ENCODE measurements at places on chromosomes 1 and 21. TPM values are rescaled to one million over a fixed set of nuclear protein-coding genes. Genes with fewer than 3 reads are reported as not detected.
A peak's percentile ranks its signal among the peaks of the same experiment; 100 is the strongest.

DNA sequence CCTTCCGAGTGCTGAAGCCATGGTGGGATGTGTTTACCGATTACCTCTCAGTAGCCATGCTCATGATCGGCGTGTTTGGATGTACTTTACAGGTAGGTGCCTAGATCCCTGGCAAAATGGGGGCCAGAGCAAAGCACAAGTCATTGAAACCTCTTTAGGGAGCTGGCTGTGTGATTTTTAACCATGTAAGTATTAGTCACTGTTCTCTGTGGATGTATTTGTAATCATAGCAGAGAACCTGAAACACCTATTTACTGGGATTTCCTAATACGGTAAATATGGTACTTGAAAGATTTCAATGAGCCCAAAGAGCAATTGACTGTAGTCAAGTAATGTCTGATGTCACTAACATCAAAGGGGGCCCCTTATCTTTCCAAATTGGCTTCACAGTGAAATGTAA is 53.6 kb downstream of the LRRC8C start:
- peaks cover 5% of the 10 kb centered on the region for H3K27me3 ChIP-seq
- H3K4me3 ChIP-seq, result no peak overlapping the region
- peaks cover 42% of the 10 kb centered on the region for H3K36me3 ChIP-seq
- no peak for DNase-seq
- H3K4me1 ChIP-seq, result peaks cover 9% of the 10 kb centered on the region

GRCh38 chr1:62311473-62311943 is 7.7 kb downstream of the KANK4 start:
- H3K27ac ChIP-seq, result no peak overlapping the region
- H3K4me1 ChIP-seq, result no peaks in the 10 kb centered on the region
- no peak overlapping the region for H3K4me3 ChIP-seq

DNA sequence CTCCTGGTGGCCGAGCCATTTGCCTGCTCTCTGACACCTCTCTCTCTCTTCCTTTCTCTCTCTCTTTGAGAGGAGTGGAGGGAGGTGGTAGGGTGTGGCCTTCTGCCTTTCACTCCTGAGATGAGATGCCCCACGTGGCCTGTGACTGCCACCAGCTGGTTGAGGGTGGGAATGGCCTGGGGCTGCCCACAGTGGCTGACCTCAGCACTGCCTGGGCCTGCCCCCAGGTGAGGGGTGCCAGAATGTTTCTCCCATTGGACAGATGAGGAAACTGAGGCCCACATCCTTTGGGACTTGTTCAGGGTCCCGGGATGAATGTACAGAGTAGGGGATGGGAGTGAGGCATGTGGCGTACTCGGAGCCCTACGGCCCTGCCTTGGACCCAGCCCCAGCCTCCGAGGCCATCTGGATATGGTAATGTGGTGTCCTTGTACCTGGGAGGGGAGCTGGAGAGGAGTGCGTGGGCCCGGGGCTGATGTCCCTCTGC is 12.7 kb upstream of the C1orf167 start:
- H3K36me3 ChIP-seq, result peaks cover 6% of the 10 kb centered on the region
- H3K4me3 ChIP-seq, result no peak overlapping the region
- no peak overlapping the region for H3K27ac ChIP-seq
- H3K4me1 ChIP-seq, result peaks cover 7% of the 10 kb centered on the region
- peak; percentile 49 for DNase-seq

- H3K27ac ChIP-seq, result no peak overlapping the region
- H3K4me1 ChIP-seq, result no peaks in the 10 kb centered on the region
- H3K4me3 ChIP-seq, result no peak overlapping the region
- no peaks in the 10 kb centered on the region for H3K27me3 ChIP-seq
Measured at GRCh38 chr1:157944663-157945280, 48.7 kb upstream of the KIRREL1 start.

DNA sequence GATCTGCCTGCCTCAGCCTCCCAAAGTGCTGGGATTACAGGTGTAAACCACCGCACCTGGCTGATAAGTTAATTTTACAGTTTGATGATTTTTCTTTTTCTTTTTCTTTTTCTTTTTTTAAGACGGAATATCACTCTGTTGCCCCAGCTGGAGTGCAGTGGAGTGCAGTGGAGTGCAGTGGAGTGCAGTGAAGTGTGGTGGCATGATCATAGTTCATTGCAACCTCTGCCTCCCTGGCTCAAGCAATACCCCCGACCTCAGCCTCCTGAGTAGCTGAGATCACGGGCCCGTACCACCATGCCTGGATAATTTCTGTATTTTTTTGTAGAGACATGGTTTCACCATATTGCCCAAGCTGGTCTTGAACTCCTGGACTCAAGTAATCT is 84.4 kb upstream of the CXADR start:
- no peak for DNase-seq
- no peak overlapping the region for H3K27ac ChIP-seq
- H3K36me3 ChIP-seq, result no peaks in the 10 kb centered on the region
- no peaks in the 10 kb centered on the region for H3K4me1 ChIP-seq
- H3K4me3 ChIP-seq, result no peak overlapping the region
- no peaks in the 10 kb centered on the region for H3K27me3 ChIP-seq

DNA sequence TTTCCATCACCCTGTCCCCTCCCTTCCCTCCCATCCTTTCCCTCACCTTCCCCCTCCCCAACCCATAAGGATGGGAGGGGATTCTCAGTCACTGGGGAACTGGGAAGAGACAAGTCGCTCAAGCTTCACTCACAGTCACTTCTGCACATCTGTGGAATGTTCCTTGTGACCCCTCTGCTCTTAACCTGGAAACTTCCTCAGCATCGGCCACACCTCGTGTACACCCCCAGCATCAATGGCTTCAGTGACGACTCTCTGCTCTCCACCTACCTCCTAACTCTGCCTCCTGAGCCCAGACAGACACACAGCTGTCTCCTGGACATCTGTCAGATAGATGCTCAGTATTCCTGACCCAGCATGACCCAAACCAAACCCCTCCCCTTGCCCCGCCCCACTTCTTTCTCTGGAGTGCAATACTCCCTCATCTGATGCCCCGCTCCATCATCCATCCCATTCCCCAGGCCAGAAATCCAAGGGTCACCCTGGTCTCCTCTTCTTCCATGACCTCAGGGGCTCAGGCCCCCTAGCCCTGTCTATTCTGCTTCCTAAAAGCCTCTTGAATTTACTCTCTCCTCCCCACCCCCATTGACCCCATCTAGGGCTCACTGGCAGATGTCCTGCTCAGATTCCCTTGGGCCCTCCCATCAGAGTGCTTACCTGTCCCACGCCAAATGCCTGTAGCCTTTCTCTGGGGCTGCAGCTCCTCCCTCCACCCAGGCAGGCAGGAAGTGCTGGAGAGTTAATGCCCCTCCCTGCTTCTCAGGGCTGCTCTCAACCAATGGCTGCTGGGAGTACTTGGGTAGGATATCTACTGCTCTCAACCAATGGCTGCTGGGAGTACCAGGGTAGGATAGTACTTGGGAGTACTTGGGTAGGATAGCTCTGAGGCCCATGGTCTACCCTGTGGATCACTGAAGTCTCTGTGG is 83.1 kb upstream of the CSF3R start:
- H3K4me1 ChIP-seq, result no peaks in the 10 kb centered on the region
- DNase-seq, result no peak
- H3K27ac ChIP-seq, result no peak overlapping the region
- no peak overlapping the region for H3K4me3 ChIP-seq

GRCh38 chr1:227901906-227902640 is 45.7 kb downstream of the WNT9A start:
- H3K27me3 ChIP-seq, result peaks cover 4% of the 10 kb centered on the region
- H3K4me3 ChIP-seq, result no peak overlapping the region
- peaks cover 4% of the 10 kb centered on the region for H3K36me3 ChIP-seq

BATF3 gene
- 0.54 TPM for total RNA-seq

DNA sequence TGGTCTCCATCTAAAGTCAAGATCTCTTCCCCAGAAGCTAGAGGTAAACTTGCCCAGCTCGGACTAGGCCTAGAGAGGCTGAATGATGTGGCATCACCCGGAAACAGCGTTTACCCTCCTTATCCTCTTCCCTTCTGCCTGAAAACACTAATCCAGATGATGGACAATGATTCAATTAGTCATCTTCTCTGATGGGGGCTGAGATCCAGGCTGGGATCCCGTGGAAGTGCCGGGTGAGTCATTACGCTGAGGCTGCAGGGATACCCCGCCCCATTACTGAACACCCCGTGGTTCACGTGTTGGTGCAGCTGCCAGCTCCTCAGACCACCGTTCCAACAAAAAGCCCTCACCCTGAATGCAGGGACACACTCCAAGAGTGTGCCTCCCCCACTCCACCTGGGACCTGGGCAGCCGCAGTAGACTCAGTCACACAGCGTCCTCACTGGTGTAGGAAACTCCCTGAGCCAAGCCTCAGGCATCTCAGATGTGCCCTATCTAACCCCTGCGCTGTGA is 2.0 kb downstream of the S100A6 start:
- H3K4me3 ChIP-seq, result peak overlapping the region; percentile 13
- no peaks in the 10 kb centered on the region for H3K36me3 ChIP-seq
- peaks cover 17% of the 10 kb centered on the region for H3K4me1 ChIP-seq
- H3K27ac ChIP-seq, result no peak overlapping the region
- no peak for DNase-seq

ARHGAP29 gene
- total RNA-seq, result 276 TPM

VWA5B1 gene
- total RNA-seq, result not detected

DNA sequence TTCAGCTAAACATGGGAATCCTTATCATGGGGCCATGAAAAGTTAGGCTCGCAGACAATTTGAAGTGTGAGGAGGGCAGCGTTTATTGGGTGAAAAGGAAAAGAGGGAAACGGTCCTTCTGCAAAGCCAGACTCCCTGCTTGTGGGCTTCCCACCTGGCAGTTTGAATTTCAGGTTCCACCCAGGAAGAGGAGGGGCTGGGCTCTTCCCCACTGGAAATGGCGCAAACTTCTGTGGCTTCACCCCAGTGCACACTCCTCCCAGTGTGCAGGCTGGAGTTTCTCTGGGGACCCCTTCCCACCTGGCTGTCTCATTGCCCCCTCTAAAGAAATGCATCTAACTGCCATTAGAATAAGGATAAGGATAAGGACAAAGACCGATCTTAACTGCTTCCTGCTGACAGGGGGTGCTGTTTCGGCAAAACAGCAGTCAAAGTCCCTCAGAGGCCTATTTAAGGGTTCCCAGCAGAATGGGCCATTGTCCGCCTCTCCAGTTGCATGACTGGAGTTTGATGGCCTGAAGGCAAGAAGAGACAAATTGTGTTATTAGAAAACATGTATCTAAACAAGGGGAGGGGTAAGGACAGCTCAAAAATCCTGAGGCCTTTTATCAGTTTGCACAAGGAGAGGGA is 20.4 kb downstream of the AIM2 start:
- no peak for DNase-seq
- H3K27me3 ChIP-seq, result peaks cover 3% of the 10 kb centered on the region
- H3K36me3 ChIP-seq, result peaks cover 44% of the 10 kb centered on the region

CDC20 gene
- total RNA-seq, result 24.3 TPM

DNA sequence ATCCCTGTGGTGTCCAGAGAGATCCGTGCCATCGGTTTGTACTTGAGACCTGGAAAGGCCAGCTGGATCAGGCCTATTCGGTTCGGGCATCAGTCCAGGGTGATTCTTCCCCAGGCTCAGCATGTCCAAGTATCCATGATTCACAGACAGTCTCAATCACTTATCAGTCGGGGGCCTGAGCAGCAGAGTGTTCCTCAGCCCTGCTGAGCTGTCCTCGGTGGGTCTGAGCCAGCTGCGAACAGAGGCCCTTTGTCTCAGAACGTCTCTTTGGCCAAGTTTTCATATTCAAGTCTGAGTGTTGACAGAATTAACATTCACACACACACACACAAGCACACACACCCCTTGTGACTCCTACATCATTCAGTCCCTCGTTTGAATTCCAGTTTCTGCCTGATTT is 33.4 kb upstream of the OSBPL9 start:
- H3K27ac ChIP-seq, result no peak overlapping the region
- no peaks in the 10 kb centered on the region for H3K36me3 ChIP-seq
- no peak for DNase-seq
- no peaks in the 10 kb centered on the region for H3K27me3 ChIP-seq
- no peak overlapping the region for H3K4me3 ChIP-seq
- H3K4me1 ChIP-seq, result peaks cover 6% of the 10 kb centered on the region

DNA sequence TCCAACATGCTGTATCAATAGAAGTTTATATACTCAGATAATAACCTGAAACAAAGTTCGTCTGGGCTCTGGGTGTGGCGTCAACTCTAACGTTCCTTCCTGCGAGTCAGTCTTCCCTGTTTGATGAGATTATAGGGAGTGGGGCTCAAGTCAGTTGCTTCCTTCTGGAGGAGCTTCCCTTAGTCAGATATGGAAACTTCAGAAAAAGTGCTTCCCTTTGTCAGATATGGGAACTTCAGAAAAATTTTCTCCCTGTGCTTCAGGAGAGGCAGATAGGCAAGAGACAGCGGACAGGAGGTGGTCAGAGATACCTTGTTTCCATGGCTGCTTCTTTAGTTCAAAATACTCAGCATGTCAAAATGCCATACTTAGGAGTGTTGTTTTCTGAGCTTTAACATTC is 51.1 kb upstream of the PRDX6 start:
- peaks cover 11% of the 10 kb centered on the region for H3K4me1 ChIP-seq
- no peak overlapping the region for H3K4me3 ChIP-seq
- no peaks in the 10 kb centered on the region for H3K36me3 ChIP-seq
- H3K27ac ChIP-seq, result no peak overlapping the region

CELA2B gene
- total RNA-seq, result not detected

DNA sequence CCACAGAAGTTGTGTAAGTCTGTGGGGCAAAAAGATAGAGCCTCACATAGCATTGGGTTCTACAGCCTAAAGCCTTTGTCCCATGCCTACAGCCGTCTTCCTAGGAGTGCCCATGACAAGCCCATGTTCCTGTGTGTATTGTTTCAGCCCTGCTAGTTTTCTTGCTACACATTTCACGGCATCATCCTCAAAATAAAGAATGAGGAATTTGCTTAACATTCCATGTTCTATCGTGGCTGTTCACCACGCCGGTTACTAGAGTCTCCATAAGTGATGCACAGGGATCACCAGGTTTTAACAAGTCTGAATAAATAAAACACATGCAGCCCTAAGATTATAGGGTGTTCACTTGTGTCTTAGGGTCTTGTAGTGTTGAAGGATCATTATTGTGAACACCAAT is 87.4 kb upstream of the NGF start:
- DNase-seq, result no peak
- H3K36me3 ChIP-seq, result no peaks in the 10 kb centered on the region
- H3K4me1 ChIP-seq, result peaks cover 6% of the 10 kb centered on the region
- H3K4me3 ChIP-seq, result no peak overlapping the region

DIO1 gene
- not detected for total RNA-seq

AMPD1 gene
- total RNA-seq, result not detected

MASP2 gene
- not detected for total RNA-seq

- peaks cover 1% of the 10 kb centered on the region for H3K27me3 ChIP-seq
- H3K4me3 ChIP-seq, result no peak overlapping the region
- H3K36me3 ChIP-seq, result no peaks in the 10 kb centered on the region
- H3K27ac ChIP-seq, result no peak overlapping the region
- DNase-seq, result no peak
- H3K4me1 ChIP-seq, result no peaks in the 10 kb centered on the region
Measured at GRCh38 chr1:210259561-210259960, 27.0 kb downstream of the SERTAD4 start.

RORC gene
- total RNA-seq, result 1.0 TPM
